ENCODE measurements at places on chromosomes 3 and 15.

- DNase-seq, result no peak
Measured at GRCh38 chr3:72093270-72093991, 308.5 kb upstream of the PROK2 start.

DNA sequence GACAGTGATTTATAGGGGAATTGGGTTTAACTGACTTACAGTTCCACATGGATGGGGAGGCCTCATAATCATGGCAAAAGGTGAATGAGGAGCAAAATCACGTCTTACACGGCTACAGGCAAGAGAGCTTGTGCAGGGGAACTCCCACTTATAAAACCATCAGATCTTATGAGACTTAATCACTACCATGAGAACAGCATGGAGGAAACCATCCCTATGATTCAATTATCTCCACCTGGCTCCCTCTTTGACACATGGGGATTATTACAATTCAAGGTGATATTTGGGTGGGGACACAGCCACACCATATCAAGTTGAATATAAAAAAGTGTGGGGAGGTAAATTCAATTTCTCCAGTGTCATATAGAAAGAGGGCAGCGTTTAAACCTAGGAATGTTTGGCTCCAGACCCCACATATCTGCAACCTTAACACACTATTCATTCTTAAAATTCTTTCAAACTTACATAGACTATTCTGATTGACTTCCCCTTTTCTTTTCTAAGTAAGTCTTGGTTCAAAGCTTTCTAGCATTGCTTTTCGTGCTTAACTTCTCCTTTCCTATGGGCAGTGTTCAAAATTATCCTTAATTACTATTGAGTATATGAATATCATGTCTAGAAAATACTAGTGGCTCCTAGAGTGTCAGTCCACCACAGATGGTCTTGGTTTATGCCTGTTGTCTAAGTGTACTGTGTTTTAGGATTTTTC is 446.7 kb upstream of the GBE1 start:
- no peak for DNase-seq

DNA sequence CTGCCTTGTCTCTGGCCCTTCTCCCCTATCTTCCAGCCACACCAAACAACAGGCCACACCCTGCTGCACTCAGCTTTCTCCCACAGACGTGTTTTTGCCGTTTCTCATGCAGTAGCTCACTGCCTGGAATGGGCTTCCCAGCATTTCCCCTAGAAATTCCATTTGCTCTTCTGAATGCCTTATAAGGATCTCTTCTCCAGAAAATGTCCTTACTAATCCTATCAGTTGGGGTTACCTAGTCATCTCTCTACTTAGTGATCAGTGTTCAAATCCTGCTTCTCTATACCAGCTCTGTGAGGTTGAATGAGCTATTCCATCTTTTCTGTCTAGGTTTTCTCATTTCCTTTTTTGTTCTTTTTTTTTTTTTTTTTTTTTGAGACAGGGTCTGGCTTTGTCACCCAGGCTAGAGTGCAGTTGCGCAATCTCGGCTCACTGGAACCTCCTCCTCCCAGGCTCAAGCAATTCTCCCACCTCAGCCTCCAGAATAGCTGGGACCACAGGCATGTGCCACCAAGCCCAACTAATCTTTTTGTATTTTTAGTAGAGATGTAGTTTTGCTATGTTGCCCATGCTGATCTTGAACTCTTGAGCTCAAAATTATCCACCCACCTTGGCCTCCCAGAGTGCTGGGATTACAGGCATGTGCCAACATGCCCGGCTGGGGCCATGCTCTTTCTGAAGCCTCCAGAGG is 98.2 kb upstream of the CHD2 start:
- DNase-seq, result no peak

DNA sequence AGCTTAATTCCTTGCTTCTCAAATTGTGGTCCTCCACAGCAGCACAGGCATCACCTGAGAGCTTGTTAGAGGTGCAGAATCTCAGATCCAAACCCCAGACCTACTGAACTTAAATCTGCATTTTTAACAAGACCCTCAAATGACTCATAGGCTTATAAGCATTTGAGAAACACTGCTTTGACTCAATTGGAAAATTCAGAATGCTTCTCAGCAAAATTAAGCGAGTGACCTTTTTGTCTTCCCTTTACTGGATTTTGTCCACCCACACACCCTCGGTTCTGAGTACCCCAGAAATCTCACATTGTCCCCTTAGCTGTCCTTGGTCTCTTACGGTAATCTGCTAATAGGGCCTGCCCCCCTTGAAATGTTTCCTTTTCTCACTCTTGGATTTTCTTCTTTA is 17.9 kb downstream of the CD80 start:
- DNase-seq, result no peak

GRCh38 chr3:98964784-98965183 is 63.3 kb upstream of the DCBLD2 start:
- no peak for DNase-seq

Measured in GM12891 (cell line).